ENCODE measurements at places on chromosomes 1 and 21.

GRCh38 chr1:2050793-2051682 lies 827 bp downstream of the PRKCZ start:
- no peak for DNase-seq

- DNase-seq: no peak
Measured at GRCh38 chr1:43868741-43869067, 64.9 kb upstream of the ARTN start.

DNA sequence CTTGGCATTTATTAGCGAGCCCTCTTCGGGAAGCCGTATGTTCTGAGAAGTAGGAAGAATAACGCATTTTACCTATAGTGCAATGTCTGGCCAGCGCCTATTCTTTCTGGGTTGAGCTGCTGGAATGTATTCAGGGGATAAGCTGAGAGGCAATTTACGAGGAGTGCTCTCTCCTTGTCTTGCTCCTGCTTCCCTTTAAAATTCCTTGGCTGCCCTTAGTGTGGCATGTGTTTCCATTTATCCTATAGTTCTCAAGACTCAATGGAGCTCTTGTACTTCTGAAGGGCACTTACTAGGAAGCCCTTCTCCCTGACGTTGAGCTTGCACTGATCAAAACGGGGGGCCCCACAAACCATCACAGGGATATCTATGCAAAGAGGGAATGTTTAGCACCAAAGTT lies 364.6 kb downstream of the DISC1 start:
- no peak for DNase-seq

GRCh38 chr1:7642781-7643529 lies 128.1 kb upstream of the VAMP3 start:
- DNase-seq: no peak

DNA sequence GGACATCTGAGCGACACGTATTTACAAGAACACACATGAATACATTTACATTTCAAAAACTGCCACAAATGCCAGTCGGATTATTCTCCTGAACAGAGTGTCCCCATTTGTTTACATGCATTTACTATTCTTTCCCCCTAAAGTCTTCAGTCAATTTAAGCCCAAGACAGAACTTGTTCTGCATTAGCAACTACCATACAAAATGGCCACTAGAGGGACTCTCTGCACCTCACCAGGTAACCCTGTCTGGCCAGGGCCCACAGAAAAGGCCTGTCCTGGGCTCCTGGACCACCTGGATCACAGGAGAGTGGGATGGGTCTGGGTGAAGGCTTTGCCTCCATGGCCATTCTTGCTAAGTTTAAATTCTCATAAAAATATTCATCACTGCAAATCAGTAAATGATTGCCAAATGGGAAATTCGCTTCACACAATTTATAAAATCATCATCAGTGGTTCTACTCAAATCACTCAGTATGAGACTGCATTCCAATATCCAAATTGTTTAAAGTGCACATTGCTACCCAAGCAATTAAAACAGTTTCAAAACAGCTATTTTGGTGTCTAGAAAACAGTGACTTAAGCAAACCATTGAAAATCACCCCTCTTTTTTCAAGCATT lies 12.5 kb upstream of the GUCA2A start:
- DNase-seq: no peak

- no peak for DNase-seq
Measured at GRCh38 chr1:204483791-204484190, 10.8 kb downstream of the PIK3C2B start.

DNA sequence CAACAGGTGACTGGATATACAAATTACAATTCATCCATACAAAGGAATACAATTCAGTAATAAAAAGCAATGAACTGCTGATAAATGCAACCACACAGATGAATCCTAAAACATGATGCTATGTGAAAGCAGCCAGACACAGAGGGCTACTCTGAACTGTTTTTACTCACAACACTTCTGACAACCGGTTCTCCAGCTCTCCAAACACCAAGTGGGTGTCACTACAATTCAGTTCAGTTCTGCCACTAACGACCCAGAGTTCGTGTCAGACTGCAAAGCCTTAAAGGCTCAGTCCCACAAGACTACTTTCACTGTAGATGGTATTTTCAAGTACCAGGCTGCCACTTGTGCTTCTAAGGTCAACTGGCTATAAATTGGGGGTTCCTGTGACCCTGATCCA lies 119.4 kb downstream of the SLC16A1 start:
- no peak for DNase-seq

DNA sequence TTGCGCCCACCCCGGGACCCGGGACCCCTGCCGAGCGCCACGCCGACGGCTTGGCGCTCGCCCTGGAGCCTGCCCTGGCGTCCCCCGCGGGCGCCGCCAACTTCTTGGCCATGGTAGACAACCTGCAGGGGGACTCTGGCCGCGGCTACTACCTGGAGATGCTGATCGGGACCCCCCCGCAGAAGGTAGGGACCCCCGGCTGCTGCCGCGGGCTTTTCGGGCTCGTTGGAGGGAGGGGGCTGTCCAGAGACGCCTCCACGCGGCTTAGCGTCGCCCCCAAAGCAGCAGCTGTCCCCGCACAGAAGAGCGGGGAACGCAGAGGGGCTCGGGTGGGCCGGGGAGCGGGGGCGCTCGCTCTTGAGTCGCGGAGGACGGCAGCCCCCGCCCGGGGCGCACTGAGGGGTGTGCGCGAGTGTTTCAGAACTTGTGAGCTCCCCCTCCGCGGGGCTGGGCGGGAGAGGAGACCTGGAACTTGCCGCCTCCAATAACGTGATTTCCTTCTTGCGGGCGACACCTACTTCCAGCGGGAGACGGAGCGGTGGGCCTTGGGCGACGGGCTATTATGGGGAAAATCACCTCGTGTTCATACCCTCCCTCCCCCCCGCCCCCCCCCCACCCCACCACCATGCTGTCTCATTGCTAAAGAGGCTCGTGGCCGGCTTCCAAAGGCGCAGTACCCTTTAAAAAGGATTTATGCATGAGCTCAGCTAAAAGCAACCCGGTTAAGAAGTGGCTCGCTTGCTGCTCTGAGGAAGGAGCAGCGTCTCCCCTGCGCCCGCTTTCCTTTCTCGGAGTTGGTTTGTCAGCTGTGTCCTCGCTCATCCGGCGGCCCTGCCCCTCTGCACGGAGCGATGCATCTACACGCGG lies 664 bp downstream of the BACE2 start:
- no peak for DNase-seq

- no peak for DNase-seq
Measured at GRCh38 chr1:229224308-229224707, 46.6 kb upstream of the RAB4A start.

GRCh38 chr1:154590756-154591155 lies 17.2 kb downstream of the ADAR start:
- DNase-seq: no peak

- DNase-seq: no peak
Measured at GRCh38 chr1:35278886-35279554, 10.5 kb downstream of the ZMYM4 start.

GRCh38 chr1:88851303-88852063 lies 39.9 kb downstream of the GTF2B start:
- no peak for DNase-seq

DNA sequence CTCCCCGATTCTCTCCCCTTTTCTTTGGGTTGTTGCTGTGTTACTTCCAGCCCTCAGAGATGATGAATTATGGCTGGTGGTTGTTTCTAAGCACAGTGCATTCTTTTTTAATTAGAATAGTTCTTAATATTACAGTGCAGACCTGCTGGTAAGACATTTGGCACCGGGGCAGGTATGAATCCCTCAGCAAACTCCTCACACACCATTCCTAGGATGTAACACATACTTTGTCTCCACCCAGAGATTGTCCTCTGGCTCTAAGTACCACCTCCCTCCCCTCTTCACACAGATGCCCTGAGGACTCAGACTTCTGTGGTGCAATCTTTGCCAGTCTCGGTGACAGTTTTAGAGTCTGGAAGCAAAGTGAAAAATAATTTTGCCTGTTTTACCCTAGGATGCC lies 143.1 kb downstream of the HLX start:
- no peak for DNase-seq

DNA sequence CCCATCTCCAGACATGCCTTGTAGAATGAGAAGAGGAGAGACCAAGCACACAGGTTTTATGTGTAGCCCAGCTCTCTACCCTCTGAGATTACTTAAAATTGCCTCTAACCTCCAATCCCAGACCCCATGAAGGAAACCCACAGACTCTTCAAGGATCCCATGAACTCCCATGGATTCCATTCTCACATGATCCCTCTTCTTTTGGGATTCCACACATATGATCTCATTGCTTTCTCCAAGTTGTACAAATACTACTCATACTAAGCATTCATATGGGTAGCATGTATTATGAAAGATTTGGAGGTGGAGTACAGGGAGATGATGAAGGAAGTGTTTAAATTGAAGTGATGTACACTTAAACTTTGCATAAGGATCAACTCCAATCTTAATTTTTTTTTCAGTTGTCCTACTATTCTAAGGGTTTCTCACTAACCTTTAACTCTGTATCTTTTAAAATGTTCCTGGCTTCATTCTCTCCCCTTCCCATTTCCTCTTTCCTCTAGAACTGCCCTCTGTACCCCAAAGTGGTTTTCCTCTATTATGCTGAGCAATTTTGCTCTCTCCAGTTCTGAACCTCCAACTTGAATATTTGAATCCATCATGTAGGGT lies 41.6 kb downstream of the MFSD2A start:
- no peak for DNase-seq

DNA sequence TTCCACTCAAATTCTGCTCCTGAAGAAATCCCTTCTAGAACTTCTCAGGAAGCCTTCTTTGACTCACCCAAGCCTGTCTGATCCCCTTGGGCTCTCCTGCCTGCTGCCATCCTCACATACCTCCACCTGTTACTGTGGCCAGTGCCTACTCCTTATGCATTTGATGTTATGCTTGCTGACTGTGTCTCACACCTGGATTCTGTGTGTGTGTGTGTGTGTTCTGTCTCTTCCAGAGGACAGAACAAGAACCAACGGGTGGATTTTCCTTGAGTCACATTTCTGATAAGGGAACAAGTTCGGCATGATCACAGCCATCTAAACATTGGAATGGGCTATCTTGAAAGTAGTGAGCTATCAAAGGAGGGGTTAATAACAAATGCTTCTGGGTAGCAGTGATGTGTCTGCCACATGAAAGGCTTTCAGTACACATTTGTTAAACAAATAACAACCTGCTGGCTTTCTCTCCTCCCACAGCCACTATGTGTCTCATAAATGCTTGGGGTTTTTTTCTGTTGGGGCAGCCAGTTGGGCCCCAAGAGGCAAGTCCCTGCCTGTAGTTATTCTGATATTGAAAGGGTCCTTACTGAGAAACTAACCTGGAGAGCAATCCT lies 8.9 kb upstream of the GPR37L1 start:
- DNase-seq: no peak

DNA sequence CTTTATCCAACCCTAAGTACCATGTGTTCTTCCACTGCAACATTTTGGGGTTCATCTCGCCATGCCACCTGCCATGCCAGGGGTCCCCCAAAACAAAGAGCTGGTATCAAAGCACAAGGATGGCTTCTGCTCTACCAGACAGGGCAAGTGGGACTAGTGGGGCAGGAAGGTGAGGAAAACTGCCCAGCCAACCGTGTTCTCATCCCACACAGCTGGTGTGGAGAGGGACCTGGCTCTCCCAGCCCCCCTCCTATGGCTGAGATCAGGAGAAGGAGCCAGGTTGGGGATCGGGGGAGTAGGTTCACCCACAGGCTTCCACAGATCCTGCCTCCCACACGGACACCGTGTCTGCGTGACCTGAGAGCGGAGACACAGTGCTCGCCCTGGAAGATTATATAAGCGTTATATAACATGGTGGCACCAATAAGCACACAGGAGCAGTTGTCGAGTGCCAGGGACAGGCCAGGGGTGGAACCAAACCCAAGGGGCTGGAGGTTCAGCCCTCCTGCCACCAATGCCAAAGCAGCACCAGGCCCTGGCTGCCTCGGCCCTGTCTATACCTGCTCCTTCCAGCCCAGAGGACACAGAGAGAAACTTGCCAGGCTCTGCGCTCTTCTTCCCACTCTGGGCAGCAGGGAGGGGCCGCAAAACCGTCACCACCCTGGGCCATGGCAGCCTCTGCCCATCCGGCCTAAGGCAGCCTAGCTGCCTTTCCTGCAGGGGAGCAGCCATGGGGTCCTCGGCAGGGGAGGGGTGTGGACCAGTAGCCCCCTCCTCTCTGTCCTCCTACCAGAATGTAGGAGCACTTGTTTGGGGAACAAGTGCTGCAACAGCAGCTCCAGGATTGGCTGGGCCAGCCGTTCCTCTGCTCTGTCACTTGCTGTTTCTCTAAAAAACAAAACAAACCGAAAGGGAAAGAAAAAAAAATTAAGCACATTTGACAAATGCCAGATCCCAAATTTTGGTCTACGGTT lies 43.5 kb downstream of the CD34 start:
- DNase-seq: no peak

- DNase-seq: no peak
Measured at GRCh38 chr1:79633456-79633855, 626.9 kb upstream of the ADGRL4 start.

- no peak for DNase-seq
Measured at GRCh38 chr1:119898530-119898929, 2.2 kb upstream of the ADAM30 start.

DNA sequence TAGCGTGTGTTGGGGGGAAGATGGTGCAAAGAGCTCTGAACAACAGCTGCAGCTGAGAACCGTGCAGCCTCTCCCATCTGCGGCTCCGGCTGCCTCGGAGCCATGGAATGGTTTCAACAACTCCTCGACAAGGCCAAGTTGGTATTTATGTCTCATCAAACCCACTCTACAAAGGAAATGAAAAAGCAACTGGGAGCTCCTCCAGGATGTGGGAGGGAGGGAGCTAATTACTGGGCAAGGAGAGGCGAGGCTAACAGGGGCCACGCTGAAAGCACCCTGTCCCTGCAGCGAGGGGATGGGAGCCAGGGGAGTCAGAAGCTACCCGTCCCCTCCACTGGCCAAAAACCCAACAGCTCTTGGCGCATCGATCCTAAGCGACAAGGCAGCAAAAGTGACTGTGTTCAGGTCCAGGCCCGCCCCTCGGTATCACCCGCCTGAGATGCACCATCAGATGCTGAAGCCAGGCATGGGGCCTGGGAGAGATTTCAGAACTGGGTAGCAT lies 63.1 kb downstream of the ACOT7 start:
- DNase-seq: no peak

- no peak for DNase-seq
Measured at GRCh38 chr1:202745323-202745888, 35.2 kb upstream of the SYT2 start.

DNA sequence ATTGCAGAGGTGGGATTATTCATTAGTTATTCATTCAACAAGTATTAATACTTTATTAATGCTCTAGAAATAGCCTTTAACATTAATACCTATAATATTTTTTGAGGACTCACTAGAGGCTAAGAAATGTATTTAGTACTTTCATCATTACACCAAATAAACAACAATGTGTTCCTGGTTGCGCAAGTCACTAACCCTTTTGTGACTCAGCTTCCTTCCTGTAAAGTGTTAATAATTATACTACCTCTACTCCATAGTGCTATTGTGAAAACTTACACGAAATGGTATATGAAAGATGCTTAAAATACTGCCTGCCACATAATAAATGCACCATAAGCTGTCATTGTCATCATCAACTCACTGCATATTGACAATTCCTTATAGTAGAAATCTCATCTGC lies 431.0 kb downstream of the DPYD start:
- no peak for DNase-seq

- no peak for DNase-seq
Measured at GRCh38 chr1:2091611-2092604, 41.7 kb downstream of the PRKCZ start.

Measured in NCI-H524 treated with DMSO at 0.1 percent for 48 hours (cell line).